GM12878 (cell line): ENCODE measurements at places on chromosomes 12 and 14. TPM values are rescaled to one million over a fixed set of nuclear protein-coding genes. Genes with fewer than 3 reads are reported as not detected.

Gene ADCY4
- 0.87 and 1.0 TPM in 2 replicates for total RNA-seq

Gene FAM181A
- not detected in 2 replicates for total RNA-seq

Gene ACRBP
- total RNA-seq = 1.4 and 1.8 TPM in 2 replicates

Gene KCNC2
- not detected in 2 replicates for total RNA-seq

Gene CNTN1
- 0.19 TPM in 1 of 2 replicates, not detected in the other for total RNA-seq

Gene NFYB
- 18.4 and 20.3 TPM in 2 replicates for total RNA-seq

Gene REC8
- 68.3 and 76.9 TPM in 2 replicates for total RNA-seq

Gene STAC3
- total RNA-seq = 5.5 and 5.7 TPM in 2 replicates

Gene LBHD2
- total RNA-seq = not detected in 2 replicates

DNA sequence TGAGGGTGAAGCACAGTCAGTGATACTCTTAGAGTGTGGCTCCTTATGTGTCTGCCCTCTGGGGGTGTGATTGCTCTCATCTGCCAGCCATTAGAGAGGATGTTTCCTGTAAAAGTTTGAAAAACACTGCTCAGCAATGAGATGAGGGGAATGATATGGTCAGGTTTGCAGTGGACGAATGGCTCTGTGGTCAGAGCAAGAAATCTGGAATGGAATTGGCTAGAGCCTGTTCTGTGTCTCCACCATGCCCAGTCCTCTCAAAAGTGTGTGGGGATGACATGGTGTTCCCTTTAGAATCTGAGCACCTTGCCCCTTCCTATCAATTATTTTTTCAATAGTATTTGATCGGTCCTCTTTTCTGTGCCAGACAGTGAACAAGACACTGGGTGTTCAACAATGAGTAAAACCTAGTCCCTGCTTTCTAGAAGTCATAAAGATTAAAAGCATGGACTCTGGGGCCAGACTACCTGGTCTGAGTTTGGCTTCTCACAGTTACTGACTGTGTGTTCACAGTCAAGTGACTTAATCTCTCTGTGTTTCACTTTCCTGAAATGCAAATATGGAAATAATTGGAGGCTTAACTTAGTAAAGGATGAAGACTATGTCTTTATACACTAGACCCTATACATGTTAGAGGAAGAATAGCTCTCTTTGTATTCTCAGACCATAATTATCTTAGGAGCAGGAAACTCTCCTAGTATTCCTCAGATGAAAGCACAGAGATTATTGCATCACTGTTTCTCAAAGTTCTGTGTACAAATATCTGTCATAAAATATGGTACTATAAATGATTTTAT lies 1.6 kb downstream of the ACSS3 start:
- no peak for DNase-seq

DNA sequence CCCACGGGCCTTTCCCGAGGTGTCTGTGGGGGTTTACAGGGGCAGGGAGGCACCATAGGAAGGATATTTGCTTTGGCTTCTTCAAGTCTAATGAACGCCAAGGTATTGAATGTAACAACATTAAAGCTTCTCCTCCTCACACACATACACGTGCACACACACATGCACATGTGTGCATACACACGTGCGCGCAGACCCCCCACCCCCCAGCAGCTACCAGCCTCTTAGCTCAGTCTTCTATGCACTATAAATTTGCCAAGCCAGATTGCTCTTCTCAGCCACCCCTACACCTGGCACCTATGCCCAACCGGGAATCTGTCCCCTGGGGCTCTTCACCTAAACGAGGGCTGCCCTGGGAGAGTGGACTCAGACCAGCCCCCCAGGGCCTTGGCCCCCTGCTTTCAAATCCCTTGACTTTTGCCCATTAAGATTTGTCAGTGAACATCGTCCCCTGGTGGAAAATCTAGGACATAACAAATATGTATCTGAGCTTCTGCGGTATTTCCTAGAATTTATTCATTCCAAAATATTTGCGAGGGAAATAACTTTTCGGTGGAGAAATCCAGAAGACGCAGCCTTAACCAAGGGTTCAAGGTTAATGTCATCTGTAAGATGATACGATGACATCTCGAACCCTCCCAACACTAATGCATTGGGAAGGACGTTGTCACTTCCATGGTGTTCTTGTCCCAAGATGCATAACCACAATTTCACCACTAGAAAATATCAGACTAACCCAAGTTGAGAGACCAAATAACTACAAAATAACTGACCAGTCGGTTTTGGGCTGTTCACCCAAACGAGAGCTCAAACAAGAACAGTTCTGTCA lies 330.4 kb downstream of the MED13L start:
- DNase-seq = no peak

DNA sequence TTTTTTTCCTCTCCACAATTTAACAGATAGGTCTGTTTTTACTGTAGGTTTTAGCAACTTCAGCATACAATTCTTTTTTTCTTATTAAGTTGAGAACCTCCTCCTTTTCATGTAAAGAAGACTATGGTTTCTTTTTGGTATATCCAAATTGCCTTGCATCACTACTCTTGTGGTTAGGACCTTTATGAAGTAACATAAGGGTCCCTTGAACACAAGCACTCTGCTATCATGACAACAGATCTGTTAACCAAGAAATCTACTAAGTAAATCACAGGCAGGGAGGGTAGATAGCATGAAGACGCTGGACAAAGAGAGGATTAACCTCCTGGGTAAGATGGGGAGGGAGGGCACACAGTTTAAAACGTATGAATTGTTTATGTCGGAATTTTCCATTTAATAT lies 380.6 kb downstream of the CCDC91 start:
- DNase-seq = no peak

- peak; percentile 55 for DNase-seq
These were observed 233.3 kb upstream of the DAAM1 start for GRCh38 chr14:58954901-58955861.

- DNase-seq = no peak
These were observed 2.4 kb downstream of the ATF7 start for GRCh38 chr12:53623548-53624385.

- DNase-seq = peak; percentile 94
These were observed 56.8 kb downstream of the DUSP16 start for GRCh38 chr12:12505544-12506495.

DNA sequence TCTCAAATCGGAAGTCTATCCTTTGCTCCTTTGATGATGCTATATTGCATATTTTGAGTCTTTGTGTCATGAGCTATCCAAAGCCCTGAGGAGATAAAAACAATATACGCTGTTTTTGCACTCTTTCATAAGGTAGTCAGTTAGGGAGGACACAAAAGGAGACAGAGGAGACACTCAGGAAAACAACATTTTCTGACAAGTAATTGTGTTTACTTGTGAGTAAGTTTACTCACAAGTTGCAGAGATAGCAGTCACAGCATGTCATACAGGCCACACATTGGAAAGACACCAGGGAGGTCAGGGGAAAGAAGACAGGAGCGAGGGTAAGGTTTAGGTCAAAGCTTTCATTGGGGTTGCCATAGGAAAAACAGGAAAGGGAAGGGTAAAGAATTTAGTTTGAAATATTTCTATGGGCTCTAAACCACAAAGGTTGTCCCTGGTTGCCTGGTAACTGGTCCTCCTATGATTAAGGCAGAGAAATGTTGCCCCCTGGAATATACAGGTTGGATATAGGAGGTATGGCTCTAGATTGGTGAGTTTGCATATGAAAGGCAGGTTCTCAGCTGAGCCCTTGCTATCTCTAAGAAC lies 7.4 kb upstream of the GABARAPL1 start:
- DNase-seq = no peak

DNA sequence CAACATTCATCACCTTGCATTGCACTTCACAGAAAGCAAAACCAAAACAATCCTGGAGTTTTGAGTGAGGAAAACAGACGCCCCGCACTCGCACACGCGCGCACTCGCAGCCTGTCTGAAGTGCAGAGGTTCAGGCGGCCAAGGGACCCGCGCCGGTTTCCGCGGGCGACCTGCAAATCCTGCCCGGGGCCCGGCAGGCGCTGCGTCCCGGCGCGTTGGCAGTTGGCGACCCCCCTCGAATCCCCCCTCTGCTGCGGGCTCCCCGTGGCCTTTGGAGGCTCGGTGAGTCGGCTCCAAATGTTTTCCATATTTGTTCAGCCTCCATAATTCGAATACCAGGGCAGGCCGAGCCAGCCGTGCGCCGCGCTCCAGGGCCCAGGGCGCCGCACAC lies at the start of gene SSPN:
TSS of gene SSPN (plus strand) at position 324 of the 391 bp plus-strand sequence. CDS start 100 bp downstream, outside the sequence.
- DNase-seq = no peak

DNA sequence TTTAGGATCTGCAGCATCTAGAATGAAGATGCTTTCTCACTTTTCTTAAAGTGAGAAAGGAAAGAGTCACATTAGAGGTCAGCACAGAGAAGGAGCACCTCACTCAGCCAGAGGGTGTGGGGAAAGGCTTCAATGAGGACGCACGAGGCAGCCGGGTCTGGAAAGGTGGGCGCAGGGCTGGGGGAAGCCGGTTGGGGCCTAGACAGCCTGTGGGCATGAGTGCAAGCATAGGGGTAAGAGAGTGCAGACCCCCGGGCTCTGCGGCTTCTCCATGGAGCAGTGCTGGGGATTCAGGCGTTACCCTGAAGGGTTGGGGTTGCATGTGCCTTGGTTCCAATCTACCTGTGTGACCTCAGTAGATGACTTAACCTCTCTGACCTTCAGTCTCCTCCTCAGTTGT lies 49.9 kb downstream of the KRT80 start:
- no peak for DNase-seq

DNA sequence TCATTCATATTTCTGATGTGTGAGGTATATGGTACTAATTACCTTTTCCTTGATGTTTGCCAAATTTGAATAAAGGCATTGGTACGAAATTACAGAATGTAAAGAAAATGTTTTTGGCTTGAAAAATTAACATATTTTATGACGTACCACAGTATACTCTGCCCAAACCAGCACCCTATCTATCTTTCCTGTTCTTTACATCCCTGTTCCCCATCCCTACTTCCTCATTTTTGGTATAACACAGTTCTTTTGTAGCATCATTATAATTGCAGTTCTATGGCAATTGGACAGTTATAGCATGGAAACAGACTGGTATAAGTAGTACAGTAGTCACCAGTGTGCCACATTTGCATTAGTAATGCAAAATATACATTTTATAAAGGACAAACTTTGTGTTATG lies 7.0 kb upstream of the CCT2 start:
- no peak for DNase-seq

DNA sequence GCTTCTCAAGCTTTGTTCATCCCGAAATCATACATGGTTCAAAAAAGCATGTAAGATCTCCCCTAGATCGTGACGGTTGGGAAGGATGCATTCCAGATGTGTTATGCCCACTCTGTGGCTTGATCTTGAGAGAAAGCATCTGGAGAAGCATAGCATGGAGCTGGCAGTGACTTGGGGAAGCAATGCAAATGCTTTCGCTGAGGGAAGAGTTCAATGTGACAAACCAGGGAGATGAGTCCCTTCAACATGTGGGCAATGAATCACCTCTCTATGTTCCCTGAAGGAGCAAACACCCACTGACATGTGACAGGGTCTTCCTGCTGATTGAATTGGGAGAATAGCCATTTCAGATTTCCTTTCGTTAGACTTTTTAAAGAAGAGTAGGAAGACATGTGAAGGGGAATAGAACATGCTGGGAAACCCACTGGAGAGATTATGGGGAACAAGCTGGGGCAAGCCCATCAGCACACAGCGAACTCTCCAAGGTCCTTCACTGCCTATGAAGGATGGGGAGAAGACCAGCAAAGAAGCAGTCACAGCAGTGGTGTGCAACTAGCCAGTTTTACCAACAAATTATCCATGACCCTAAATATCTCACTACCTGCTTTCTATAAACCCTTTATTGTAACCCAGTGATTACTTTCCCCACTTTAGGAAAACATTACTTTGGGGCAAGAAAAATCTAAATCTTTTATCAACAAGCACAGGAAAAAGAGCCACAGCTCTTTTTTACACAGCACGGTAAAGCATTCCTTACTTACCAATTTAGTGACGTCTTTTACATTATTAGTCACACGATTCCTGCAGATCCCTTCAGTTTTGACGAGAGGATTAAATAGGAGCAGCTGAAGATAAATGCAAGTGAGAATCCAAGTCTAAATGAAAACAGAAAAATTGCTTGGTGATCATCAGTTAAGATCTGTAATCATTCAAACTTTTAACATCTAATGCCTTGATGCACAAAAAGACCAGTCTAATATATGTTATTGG lies 35.0 kb downstream of the KITLG start:
- DNase-seq = no peak

DNA sequence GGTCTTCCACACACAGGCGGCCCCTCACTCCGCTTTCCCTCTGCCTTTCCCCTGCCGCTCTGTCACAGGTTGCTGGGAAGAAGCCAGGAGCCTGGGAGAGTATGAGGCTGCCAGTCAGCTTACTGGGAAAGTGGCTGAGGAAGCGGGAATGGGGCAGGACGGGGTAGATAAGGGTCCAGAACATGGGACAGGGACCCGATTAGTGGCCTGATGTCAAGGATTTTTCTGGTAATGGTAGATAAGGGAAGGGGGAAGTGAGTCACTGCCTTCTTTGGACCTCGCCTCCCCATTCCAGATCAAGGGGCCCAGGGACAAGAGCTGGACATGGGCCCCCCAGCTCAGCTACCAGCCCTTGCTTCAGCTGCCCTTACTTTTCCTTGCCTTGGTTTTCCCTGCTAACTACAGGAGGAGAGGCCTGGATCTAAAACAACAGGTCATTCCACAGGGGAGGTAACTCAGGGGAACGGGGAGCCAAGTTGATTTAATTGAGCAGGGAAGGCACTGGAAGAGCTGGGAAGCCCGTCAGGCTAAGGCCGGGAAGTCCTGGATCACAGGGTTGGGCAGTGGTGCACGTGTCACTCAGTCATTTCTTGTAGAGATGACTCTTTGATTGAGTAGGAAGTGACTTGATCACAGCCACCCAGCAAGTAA lies 3.5 kb upstream of the LPAR5 start:
- DNase-seq = no peak

- DNase-seq = no peak
These were observed 17.7 kb downstream of the NUBPL start for GRCh38 chr14:31578792-31579501.

DNA sequence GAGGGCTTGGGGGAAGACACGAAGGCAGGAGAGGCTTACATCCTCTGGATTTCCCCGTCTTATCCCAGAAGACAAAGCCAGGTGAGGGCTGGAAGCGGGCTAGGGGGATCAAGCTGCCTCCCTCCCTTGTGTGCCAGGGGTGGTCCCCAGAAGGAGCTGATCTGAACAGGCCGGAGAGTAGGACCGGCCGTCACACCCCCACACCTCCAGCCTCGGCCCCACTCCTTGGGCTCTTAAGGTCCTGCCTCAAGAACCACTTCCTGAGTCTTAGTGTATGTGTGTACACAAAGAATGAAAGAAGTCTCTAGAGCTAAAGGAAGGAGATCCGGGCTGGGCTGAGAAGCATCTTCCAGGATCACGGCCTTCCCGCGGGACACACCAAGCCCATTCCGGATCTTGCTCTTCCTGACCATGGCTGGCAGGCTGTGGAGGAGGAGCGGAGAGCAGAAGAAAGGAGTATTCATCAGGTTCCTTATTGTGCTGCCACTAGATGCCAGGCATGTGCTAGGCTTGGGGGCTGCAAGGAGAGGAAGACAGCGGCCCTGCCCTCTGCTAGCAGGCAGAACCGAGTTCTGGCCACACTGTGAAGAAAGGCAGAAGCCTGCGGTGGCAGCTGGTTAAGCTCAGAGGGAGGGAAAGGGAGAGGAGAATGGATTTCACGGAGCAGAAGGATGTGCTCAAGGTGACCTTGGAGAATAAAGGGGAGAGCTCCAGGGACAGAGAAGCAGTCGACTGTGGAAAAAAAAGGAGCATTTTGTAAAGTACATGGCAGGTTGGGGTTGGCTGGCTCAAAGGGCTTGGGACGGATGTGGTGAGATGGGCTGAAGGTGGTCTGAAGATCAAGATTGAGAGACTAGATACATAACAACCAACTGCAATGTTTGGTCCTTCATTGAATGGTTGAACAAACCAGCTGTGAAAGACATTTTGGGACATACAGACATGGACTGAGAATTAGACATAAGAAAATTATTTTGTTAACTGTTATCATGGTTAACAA lies 1.3 kb upstream of the CD63 start:
- no peak for DNase-seq

GRCh38 chr14:95481391-95482022 lies 34.9 kb downstream of the SYNE3 start:
- no peak for DNase-seq
